Left lung (tissue), 14 donors: ENCODE measurements at places on chromosomes 4 and X. TPM values are rescaled to one million over a fixed set of nuclear protein-coding genes. Genes with fewer than 3 reads are reported as not detected.

- DNase-seq: no peak
Measured at GRCh38 chr4:120065974-120066516, 603 bp downstream of the MAD2L1 start.

Gene RNF128
- 1.6 TPM for polyA plus RNA-seq

GRCh38 chr4:40262077-40262528 lies 65.3 kb downstream of the RHOH start:
- DNase-seq: no peak

- no peak for DNase-seq
Measured at GRCh38 chr4:20844311-20844710, 144.1 kb downstream of the PACRGL start.

DNA sequence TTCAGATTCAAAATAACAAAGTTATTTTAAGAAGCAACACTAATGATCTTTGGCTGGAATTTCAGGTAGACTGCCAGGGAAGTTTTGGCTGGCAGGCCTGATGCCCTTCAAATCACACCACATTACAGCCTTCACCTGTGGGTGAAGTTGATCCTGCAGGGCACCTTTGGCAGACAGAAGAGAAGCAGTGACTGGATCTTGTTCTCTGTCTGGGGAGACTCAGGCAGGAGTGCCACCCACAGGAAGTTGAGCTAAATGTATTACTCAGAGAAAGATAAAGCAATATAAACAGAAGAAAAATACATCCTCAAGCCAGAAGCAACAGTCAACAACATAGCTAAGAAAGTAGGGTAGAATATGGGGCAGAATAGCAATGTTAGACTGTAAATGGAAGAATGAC lies 12.8 kb upstream of the CFAP299 start:
- no peak for DNase-seq

- no peak for DNase-seq
Measured at GRCh38 chr4:10074767-10075105, 41.9 kb downstream of the WDR1 start.

- DNase-seq: no peak
Measured at GRCh38 chr4:54842226-54842625, 184.5 kb downstream of the KIT start.

GRCh38 chr4:127214931-127215330 lies 417.8 kb upstream of the INTU start:
- no peak for DNase-seq

GRCh38 chrX:7090641-7091040 lies 56.9 kb upstream of the STS start:
- DNase-seq: no peak

GRCh38 chrX:7617994-7618393 lies 225.0 kb upstream of the VCX start:
- no peak for DNase-seq

Gene CAMK2D
- polyA plus RNA-seq: 92.9 TPM

DNA sequence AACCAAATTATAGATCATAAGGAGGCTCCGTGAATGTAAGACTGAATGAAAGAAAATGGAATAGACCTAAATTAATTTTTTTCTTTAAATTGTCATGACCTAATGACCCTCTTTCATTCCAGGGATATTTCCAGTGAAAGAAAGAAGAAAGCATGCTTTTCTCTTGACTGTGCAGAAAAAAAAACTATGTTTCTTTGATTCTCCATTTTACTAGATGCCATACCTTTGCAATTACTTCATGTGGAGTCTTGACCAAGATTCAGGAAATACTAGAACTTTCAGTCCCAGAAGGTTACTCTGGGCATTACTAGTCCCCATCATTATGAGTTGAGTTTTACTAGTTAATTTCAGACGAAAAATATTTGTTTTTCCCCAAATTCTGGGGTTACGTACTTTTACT lies 6.4 kb upstream of the COMMD8 start:
- DNase-seq: no peak

DNA sequence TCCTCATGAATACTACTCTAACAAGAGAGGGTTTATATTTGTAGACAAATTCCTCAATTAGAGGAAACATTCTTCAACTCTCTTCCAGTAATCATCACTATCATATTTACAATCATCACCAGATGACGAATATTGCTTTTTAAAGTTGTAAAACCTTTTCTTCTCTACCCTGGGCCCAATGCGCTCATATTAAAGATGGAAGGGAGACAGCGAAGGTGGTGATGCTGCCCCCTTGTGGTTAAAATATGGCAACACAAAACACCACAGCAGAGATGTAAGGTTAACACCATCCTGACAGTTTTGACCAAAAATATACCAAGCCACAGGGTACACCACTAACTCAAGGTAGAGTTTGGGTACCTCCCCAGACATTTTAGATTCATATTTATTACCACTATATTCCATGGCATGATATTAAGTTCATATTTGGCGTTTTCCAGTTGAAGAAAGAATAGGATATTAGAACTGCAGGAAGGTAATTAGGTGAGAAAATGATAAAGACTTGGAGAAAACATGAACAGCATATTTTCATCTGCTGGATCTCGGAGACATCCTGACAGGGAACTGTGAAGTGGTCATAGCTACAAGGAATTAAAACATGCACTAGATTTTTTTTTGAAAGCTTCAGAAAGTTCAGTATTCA lies 72.8 kb downstream of the SLC9A7 start:
- no peak for DNase-seq

- peak; percentile 61 for DNase-seq
Measured at GRCh38 chr4:85826060-85826678, 351.2 kb downstream of the ARHGAP24 start.

DNA sequence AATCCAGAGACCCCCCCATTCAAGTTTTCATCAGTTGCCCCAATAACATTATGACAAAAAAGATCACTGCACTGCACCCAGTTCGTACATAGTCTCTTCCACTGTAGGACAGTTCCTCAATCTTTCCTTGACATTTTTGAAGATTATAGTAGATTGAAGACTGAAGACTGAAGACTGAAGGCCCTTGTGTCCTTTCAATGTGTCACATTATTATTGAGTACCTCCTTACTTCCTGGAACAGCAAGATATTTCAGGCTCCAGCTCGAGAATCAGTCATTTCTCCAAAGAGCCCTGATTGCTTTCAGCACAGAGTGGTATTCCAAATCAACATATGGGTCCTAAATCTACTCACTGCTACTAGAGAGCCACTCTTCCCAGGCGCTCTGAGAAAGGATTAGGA lies 75.0 kb downstream of the MANBA start:
- no peak for DNase-seq

DNA sequence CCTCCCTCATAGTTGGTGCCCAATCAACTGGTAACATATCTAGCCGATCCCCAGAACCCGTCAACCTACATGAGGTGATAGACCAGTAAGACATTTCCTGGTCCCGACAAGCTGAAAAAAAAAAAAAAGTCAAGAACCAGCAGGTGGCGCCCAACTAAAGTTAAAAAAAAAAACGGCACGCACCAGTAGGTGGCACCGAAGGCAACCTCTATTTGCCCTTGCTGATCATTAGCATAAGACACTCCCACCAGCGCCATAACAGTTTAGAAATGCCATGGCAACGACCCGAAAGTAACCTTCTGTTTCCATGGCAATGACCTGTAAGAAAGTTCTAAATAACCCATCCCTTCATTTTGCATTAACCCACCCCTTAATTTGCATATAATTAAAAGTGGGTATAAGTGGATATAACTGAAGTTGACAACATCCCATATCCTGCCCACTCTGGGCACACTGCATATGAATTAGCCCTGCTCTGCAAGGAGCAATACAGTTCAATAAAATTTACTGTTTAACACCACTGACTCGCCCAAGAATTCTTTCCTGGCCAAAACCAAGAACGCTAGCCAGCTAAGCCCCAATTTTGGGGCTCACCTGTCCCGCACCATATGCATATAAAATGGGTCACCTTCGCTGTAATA lies 83.9 kb upstream of the SPANXB1 start:
- DNase-seq: no peak

- no peak for DNase-seq
Measured at GRCh38 chr4:168082379-168082778, 10.0 kb upstream of the ANXA10 start.

- no peak for DNase-seq
Measured at GRCh38 chr4:106369456-106370060, 980 bp upstream of the GIMD1 start.

- no peak for DNase-seq
Measured at GRCh38 chr4:153335665-153336064, 8.8 kb upstream of the MND1 start.

- DNase-seq: no peak
Measured at GRCh38 chr4:9936129-9936644, 85.1 kb downstream of the SLC2A9 start.

Gene MAGEA9B
- not detected for polyA plus RNA-seq

DNA sequence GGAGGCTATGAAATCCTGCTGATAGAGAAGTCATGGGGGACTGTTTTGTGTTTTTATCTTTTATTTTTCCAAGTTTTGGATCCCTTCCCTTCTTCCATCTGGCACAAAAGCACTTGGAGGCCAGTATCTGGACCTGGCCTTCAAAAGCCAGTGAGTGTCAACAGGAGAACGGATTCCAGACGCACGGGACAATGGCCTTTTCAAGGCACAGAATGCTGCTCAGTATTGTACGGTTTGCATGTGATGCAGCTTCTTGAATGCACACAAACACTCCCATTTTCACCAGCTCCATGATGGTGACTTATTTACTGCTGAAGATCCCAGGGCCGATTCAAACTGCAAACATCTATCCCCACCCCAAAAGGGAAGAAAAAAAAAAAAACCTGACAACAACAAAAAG lies 145.4 kb downstream of the CPEB2 start:
- DNase-seq: no peak

DNA sequence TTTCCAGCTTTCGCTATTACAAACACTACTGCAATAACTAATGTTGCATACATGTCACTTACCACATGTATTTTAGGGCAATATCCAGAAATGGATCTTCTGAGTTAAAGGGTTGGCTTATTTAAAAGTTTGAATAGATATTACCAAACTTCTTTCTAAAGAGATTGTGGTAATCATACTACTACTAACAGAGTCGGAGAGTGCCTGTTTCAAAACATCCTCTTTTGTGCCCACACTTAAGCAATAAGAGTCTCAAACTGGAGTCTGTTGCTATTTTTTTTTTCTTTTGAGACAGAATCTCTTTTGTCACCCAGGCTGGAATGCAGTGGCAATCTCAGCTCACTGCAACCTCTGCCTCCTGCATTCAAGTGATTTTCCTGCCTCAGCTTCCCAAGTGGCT lies 35.8 kb downstream of the FGFBP1 start:
- DNase-seq: no peak

DNA sequence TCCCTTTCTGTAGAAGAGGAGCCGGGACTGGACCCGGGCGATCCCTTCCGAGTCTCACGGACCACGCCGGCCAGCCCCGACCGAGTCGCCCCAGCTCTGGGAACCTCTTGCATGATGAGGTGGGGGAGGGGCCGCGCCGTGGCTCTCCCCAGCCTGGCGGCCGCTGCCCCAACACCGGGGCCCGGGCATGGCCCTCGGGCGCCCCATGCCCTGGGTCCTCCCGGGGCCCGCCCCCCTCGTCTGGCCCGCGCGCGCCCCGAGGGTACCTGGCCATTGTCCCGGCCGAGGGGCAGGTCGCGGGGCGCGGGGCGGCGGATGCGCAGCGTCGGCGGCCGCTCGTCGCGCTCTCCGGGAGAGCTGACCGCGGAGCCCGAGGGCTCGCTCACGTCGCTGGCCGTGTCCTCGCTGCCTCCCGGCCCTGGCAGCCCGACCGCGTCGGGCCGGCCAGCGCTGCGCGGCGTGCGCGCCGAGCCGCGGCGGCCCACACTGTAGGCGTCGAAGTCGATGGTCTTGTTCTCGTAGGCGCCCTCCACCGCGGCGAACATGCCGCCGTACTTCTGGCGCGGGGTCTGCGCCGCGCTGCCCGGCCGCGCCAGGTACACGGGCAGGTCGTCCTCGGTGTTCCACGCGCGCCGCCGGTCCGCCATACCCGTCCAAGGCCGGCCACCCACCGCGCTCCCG lies 423 bp downstream of the CRMP1 start:
- no peak for DNase-seq

GRCh38 chrX:71143508-71143907 lies 1.1 kb upstream of the NLGN3 start:
- no peak for DNase-seq

DNA sequence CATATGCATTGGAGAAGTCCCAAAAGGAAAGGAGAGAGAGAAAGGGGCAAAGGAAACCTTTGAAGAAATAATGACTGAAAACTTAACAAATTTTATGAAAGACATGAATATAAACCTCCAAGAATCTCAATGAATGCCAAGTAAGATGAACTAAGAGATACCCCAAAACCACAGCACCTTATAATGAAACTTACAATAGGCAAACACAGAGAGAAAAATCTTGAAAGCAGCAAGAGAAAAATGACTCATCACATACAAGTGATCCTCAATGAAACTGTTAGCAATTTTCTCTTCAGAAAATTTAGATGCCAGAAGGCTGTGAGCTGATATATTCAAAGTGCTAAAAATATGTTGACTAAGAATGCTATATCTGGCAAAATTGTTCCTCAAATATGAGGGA lies 10.1 kb downstream of the SMIM10L2A start:
- DNase-seq: no peak

Gene DACH2
- polyA plus RNA-seq: 5.4 TPM
